Keratinocyte (primary cell): ENCODE measurements at places on chromosomes 1 and 21.

- DNase-seq = no peak
Observed at GRCh38 chr1:43493661-43494450, 36.8 kb upstream of the PTPRF start.

GRCh38 chr1:105072850-105073249 lies 1323.2 kb downstream of the AMY1C start:
- DNase-seq = no peak

DNA sequence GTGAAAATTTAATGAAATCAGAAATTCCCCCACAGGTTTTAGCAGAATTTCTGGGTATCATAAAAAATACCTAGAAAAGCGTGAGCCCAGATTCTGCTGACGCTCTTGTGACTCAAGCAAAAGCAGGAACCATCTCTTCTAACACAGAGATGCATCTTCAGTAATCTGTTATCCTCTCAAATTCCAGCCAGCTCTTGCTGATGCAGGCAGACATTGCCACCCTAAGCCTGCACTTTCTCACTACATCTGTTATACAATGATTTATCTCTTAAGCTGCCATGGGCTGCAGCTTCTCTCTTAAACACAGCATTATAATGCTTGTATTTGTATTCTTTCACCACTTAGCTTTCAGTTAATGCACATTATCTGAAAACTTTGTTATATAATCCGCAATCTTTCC lies 113.0 kb upstream of the RGS1 start:
- no peak for DNase-seq

GRCh38 chr1:244100704-244101453 lies 49.8 kb downstream of the ZBTB18 start:
- DNase-seq = no peak

DNA sequence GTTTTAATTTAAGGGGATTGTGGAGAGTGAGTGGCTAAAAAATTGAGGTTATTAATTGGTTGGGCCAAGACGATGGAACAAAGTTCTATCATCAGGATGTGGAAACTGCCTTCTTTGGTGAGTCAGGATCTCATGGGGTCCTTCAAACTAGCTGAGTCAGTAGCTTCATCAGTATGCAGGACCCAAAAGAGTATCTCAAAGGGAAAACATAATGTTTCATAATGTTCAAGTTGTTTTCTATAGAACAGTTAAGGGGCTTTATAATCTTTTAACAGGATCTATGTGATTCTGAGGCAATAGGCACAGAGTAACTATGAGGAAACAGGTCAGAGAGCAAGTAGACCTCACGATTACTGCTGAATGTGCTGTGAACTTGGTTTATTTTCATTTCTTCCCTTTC lies 3.2 kb upstream of the OLFML2B start:
- no peak for DNase-seq

GRCh38 chr21:17612023-17612564 lies 607 bp downstream of the BTG3 start:
- DNase-seq = no peak

DNA sequence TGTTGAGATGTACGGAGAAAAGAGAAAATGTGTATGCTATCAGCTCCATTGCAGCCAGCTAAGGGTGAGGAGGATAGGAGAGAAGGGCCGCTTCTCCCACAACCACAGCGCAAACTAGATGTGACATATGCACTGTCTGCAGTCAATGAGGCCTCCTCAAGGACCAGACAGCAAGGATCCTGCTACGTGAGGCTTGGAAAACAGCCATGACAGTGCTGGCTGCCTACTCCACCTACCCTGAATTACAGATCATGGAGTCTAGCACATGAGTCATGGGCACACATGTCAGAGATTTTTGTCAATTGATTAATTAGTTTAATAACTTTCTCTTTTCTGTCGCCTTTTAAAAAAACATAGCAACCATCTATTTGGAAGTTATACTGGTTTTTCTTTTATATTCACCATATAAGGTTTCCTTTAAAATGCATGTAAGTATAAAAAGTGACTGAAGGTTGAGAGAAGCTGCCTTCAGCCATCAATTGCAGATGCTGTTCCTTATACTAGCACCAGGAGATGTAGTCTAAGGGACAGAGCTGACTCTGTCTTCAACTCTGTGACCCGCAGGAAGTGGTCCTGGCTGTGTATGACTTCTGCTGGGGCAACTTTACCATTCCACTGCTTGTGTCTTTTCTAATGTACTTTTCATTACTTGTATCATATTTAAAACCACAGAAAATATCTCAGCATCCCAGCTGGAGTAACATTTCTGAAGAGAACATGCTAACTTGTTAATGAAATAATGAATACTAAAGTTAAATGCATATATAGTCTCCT lies 3.1 kb downstream of the VPS26C start:
- no peak for DNase-seq

DNA sequence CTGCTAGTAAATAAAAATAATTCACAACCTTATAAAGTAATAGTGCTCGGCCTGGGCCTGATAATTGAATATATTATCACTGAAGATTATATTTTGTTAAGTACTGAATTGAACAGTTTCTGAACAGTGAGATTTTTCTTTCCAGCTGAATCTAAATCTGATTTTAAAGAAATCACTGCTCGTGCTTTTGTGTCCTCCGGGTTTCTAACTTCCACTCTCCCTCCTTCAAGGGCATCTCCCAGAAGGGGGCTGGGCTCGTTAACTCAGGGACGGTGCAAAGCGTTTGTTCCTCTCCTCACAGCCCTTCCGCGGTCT lies 823 bp upstream of the KIF1B start:
- DNase-seq = no peak
